ENCODE measurements at places on chromosomes 2 and 18. TPM values are rescaled to one million over a fixed set of nuclear protein-coding genes. Genes with fewer than 3 reads are reported as not detected.

Gene SOX11
- not detected for total RNA-seq

Gene DNAJC27
- total RNA-seq = 2.9 TPM

Gene MPHOSPH10
- total RNA-seq = 39.4 TPM

Gene CXCR1
- total RNA-seq = not detected

Gene AFF3
- 0.01 TPM for total RNA-seq

Gene DLGAP1
- total RNA-seq = not detected

Gene VAMP8
- total RNA-seq = 16.7 TPM

Gene OSR1
- 9.3 TPM for total RNA-seq

Gene SCN3A
- total RNA-seq = not detected
